ENCODE measurements at places on chromosomes 3 and 15. TPM values are rescaled to one million over a fixed set of nuclear protein-coding genes. Genes with fewer than 3 reads are reported as not detected.

DNA sequence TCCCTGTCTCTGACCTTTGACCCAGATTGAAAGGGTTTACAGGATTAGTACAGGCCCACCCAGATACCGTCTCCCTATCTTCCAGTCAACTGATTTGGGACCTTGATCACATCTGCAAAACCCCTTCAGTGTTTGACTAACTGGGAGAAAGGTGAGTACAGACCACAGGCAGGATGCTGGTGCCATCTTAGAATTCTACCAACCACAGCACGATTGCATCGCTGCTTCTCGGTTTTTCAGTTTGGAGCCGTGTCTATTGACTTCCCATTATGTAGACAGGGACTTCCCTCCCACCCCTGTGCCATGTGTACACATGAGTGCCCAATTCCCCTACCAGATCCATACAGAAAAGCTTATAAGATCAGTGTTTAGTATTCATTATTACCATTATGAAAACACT, 6.6 kb upstream of the KLF13 start:
- DNase-seq, result no peak

DNA sequence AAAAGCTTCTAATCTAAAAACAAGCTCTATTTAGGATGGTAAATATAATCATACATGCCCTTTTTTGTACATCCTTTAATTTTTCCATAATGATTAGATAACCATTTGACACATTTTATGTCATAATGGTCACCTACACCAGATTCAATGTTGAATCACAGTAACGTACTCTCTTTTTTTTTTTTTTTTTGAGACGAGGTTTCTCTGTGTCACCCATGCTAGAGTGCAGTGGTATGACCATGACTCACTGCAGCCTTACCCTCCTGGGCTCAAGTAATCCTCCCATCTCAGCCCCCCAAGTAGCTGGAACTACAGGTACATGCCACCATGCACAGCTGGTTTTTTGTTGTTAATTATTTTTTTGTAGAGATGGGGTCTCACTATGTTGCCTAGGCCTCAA, 49.2 kb downstream of the PROS1 start:
- no peak for DNase-seq

MOBP gene
- under 0.01 TPM for total RNA-seq

FYTTD1 gene
- total RNA-seq, result 56.7 TPM

All from breast epithelium (tissue), 4 donors.